ENCODE measurements at places on chromosomes 3 and 15.

- no peak for DNase-seq
Observed at GRCh38 chr3:101807888-101808287, 28.9 kb downstream of the NXPE3 start.

GRCh38 chr3:174859114-174859735, at the start of gene NAALADL2:
NAALADL2 (plus strand) TSS chr3:174859334.
- no peak for DNase-seq

DNA sequence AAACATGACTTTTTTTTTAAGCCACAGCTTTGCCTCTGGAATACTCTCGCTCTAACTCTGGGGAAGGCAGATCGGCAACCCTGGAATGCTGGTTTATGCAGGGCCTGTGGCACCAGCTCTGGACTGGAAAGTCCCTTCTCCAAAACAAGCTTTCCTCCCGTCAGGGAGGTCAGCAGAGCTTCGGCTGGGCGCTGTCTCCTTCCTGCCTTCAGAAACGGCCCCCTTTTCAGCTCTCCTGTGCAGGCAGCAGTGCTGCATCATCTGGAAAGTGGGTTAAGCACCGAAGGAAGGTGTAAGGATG, 42.7 kb upstream of the SKOR1 start:
- no peak for DNase-seq

DNA sequence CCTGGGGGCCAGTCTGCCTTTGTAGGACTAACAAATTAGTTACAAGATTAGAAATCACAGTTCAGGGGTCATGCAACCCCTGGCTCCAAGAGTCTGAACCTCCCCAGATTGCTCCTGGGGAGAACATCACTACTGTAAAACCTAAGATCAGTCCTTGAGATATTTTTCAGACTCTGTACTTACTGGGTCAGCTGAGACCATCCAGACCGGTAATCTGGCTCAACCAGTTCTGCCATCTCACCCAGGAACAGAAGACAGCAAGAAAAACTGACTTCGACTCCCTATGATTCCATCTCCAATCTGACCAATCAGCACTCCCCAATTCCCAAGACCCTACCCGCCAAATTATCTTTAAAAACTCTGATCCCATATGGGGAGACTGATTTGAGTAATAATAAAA, 47.5 kb downstream of the NMD3 start:
- DNase-seq: no peak

- DNase-seq: no peak
Observed at GRCh38 chr3:136984837-136985236, 27.1 kb downstream of the IL20RB start.

GRCh38 chr15:70264738-70265465, 167.2 kb upstream of the TLE3 start:
- no peak for DNase-seq

DNA sequence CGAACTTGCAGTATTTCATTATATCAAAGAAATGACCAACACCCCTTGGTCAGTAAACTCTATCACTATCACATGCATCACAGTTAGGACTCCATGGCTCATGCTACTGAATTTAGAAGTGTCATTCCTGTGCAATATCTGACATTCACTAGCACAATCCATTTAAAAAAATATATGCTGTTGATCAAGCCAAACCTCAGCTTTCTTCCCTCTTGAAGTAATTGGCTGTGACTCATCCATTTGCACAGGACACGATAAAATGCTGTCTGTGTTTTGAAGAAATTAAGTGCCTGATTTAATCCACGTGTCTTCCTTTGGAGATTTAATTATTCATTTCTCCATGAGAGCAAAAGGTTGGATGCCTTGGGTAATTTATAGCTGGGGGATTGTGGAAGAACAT, 38.9 kb downstream of the CPNE4 start:
- DNase-seq: no peak

- no peak for DNase-seq
Observed at GRCh38 chr15:66649235-66649984, 52.6 kb upstream of the SMAD6 start.

DNA sequence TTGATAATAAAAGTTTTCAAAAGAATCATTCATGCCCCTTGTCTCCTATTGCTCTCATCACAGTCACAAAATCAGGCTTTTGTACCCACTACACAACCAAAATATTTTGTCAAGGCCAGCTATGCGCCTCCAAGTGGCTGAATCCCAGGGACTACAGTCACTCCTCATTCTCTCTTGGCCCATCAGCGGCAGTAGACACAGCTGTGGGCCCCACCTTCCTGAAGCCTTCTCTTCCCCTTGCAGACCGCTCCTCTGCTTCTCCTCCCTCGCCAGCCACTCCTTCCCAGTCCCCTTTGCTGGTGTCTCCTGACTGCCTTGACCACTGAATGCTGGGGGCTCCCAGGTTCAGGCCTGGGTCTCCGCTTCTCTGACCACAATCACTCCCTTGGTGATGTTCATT, 52.1 kb downstream of the LSM3 start:
- no peak for DNase-seq

DNA sequence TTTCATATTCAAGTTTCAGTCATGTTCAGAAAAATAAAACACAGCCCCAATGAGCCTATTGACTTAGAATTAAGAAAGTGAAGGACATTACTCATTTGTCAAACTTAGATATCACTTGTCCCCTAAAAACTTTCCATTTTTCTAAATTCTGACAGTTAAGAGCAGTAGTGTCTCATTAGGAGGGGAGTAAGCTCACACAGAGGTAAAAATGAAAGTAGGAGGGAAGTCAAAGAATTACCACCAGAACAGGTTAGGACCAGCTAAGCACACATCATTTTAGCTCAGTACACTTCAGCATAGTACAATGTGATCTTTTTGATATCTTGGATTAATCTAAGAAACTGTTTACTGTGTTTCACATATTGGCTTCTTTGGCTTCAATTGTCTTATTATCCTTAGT, 64.3 kb downstream of the OSTN start:
- DNase-seq: no peak

GRCh38 chr3:191762323-191762960, 301.5 kb downstream of the PYDC2 start:
- no peak for DNase-seq

DNA sequence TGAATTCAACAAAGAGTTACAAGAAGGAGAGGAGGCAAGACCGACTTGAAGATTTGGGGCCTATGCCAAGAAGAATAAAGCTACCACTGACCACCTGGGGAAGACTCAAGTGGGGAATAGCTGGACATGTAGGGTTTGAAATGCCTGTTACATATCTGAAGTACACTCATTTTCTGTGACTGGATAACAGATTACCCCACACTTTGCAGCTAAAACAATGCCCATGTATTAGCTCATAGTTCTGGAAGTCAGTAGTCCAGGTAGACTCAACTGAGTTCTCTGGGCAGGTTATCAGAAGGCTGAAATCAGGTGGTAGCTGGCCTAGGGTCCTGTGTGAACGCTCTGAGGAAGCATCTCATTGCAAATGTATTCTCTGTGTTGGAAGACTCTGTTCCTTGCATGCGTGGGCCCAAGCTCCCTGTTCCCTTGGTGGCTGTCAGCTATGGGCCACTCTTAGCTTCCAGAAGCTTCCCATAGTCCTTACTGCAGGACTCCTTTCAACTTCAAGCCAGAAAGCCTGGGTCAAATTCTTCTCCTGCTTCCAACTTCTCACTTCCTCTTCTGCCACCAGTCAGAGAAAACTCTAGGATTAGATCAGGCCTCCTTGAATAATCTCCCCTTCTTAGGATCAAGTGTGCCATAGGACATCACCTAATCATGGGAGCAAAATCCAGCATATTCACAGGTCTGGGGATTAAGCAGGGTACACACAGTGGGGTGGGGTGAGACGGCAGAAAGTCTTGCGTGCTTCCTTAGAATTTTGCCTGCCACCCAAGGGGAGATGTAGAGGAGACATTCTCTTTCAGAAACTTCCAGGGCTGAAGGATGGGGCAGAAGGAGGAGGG, 187.8 kb downstream of the SHQ1 start:
- DNase-seq: no peak

GRCh38 chr3:145191543-145191942, 969.4 kb downstream of the PLOD2 start:
- no peak for DNase-seq

Measured in stimulated activated CD8-positive, alpha-beta memory T cell treated with anti-CD3 and anti-CD28 coated beads, Interleukin-4, amount 100 ng/mL, for 1 hour (primary cell).